Fibroblast of the conjunctiva (primary cell): ENCODE measurements at places on chromosomes 4 and X.

- no peak for DNase-seq
These were observed 122.3 kb downstream of the PDLIM5 start for GRCh38 chr4:94574050-94574449.

- DNase-seq: no peak
These were observed 6.0 kb upstream of the CXCL10 start for GRCh38 chr4:76029300-76029699.

DNA sequence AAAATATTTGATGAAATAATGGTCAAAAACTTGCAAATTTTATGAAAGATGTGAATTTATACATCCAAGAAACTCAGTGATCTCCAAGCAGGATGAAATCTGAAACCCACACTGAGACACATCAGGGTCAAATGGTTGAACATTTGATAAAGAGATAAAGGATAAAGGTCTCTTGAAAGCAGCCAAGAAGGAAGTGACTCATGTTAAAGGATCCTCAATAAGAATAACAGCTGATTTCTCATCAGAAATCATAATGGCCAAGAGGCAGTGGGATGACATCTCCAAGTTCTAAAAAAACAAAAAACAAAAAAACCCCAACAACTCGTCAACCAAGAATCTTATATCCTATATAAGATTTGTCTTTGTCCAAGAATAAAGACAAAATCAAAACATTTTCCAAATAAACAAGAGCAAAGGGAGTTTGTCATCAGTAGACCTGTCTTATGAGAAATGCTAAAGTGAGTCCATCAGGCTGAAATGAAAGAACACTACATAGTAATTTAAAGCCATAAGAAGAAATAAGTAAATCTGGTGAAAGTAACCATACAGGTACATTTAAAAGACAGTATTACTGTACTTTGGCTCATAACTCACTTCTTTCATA, 121.7 kb downstream of the PDS5A start:
- DNase-seq: no peak

- peak; percentile 65 for DNase-seq
These were observed 54.4 kb downstream of the NBDY start for GRCh38 chrX:56783450-56783831.

- DNase-seq: no peak
These were observed 6.8 kb downstream of the BCOR start for GRCh38 chrX:40090961-40091360.
